NCI-H1436 treated with DMSO at 0.1 percent for 48 hours (cell line): ENCODE measurements at places on chromosomes 13 and 19.

DNA sequence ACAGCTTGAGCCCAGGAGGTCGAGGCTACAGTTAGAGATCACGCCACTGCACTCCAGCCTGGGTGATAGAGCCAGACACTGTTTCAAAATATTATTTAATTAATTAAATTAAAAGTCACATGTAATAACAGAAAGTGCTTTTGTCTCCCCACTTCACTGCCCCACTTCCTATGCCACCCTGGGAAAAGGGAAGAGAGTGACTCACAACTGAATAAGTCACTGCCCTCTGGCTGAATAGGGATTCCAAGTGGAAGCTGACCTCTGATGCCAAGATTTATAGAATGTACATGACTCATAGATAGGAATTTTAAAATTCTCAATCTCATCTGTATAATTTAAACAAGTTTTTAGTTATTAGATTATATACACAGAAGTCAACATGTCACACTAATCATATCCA, 22.2 kb upstream of the ERVV-1 start:
- no peak for DNase-seq

- no peak for DNase-seq
Measured at GRCh38 chr13:51644654-51645053, 60.4 kb downstream of the WDFY2 start.

DNA sequence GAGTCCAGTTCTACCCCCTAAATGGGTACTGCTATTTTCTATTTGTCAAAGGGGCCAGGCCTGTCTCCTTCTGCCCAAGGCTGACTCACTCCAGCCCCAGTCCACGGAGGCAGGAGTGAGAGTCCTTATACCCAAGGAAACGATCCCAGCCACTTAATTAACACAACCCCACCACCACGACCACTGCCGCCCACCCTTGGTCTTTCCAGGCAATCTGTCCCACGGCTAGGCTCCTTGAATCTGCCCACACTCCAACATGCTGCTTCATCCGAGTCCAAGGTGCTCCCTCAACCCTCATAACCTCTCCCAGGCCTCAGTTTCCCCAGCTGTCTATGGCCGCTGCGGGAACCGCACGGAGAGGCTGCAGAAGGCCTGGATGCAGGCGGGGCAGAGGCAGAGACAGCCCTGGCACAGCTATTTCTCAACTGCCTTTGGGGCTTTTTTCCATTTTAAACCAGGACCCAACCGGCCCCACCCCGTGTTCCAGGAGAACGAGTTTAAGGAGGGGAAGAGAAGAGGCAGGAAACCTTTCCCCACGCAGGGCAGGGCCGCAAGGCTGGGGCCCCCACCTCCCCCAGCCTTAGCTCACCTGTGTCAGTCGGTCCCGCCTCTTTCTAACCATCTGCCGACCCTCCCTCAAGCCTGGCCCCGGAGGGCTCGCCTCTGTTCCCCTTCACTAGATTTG, 746 bp downstream of the RAB3D start:
- no peak for DNase-seq

DNA sequence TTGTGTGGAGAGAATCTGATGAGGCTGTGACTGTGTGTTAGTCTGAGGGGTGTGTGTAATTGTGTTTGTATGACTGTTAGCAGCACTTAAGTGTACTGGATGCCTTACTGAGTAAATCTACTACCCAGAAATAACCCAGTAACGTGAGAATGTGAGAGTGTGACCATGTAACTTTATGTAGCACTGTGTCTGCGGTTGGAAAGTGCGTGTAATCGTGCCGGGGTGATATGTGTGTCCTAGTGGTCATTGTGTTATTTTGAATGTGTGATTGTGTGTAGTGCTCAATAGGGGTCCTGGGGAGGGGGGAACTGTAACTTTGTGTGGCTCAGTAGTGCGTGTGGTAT, 550 bp downstream of the ZNF383 start:
- DNase-seq = no peak

- no peak for DNase-seq
Measured at GRCh38 chr13:45784755-45785675, 66.5 kb downstream of the SIAH3 start.

- no peak for DNase-seq
Measured at GRCh38 chr13:112959206-112959605, 9.8 kb upstream of the MCF2L start.
